ENCODE measurements at places on chromosomes 4 and X.

- DNase-seq: no peak
Measured at GRCh38 chrX:30751497-30751896, 98.3 kb downstream of the GK start.

DNA sequence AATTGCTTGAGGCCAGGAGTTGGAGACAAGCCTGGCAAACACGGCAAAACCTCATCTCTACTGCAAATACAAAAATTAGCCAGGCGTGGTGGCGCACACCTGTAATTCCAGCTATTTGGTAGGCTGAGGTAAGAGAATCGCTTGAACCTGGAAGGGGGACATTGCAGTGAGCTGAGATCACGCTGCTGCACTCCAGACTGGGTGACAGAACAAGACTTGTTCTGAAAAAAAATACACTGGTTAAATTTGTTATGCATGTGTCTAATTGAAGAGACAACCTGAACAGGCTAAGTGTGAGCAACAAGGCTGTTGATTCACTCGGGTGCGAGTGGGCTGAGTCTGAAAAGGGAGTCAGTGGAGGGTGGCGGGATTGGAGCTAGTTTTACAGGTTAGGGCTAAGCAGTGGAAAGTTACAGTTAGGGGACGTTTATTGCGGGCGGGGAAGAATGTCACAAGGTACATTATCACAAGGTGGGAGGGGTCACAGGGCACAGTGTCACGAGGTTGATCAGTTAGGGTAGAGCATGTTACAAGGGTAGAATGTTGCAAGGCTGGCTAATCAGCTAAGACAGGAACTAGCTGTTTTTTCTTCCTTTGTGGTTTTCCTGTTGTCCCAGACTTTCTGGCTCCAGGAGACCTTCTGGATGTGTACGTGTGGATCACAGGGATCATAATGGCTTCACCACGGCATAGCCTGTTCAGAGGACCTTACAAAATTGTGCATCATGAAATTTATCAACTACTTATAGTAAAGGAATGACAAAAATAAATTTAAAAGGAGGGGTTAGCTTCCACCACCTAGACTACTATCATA is 115.8 kb downstream of the NAA11 start:
- peak; percentile 50 for DNase-seq

DNA sequence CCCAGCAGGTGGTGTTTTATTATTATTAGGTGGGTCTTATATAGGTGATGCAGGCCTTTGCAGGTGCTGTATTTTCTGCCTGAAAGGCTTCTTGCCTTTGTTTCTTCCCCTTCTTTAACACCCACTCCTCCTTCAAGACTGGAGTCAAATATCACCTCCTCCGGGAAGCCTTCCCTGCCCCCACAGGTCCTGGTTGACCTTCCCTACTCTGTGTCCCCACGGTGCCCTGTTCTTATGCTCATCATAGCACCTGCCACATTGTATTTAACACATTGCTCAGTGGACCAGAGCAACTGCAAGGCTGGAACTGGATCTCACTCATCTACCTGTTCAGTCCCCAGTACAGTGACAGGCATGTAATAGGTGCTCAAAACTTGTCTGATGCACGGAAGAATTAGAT is 39.8 kb upstream of the LGI2 start:
- DNase-seq: no peak

DNA sequence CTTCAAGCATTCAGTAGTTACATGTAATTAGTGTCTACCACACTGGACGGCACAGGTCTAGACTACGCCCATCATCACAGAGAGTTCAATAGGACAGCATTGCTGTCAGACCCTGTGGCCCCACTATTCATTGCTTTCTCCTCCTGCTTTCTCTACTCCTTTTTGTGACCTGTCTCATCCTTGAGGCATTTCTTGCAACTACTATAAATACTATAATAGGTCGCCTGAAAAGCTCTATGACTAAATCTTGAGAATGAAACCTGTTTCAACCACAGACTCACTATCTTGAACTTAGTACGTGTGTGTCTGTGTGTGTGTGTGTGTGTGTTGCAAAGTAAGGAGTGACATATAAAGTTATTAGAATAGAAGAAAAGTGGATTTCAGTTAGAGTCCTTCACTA is 252.9 kb upstream of the KLF3 start:
- DNase-seq: no peak

DNA sequence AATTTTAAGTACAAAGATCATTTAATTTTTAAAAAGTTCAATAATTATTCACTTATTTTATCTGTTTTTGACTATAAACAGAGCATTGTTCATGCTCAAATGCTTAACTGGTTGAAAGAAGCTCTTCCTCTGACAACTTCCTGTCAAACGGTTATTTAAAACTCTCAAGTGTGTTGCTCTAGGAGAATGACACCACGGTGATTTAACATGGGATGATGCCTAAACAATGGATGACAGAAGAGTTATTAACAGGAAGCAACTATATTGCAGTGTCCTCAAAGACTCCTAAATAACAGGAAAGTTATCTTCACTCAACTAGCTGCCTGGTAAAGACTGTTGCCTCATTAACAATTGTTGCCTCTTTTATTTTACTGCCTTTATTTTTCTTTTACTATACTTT is 509.6 kb downstream of the PACRGL start:
- no peak for DNase-seq

DNA sequence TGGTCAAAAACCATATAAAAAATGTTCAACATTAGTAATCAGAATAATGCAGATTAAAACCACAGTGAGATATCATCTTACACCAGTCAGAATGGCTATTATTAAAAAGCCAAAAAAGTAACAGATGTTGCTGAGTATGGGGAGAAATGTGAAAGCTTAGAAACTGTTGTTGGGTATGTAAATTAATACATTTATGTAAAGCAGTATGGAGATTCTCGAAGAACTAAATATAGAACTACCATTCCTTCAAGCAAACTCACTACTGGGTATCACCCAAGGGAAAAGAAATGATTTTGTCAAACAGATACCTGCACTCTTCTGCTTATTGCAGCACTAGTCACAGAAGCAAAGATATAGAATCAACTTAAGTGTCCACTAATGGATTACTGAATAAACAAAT is 576.4 kb upstream of the EPHA5 start:
- DNase-seq: no peak

DNA sequence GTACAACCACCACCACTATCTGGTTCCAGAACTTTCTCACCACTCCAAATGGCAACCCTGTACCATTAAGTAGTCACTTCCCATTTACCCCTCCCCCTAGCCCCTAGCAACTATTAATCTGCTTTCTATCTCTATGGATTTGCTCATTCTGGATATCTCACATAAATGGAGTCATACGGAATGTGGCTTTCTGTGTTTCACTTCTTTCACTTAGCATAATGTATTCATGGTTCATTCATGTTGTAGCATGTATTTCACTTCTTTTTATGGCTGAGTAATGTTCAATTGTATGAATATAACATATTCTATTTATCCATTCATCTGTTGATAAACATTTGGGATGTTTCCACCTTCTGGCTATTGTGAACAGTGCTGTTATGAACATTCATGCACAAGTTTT is 104.7 kb downstream of the AMMECR1 start:
- DNase-seq: no peak

DNA sequence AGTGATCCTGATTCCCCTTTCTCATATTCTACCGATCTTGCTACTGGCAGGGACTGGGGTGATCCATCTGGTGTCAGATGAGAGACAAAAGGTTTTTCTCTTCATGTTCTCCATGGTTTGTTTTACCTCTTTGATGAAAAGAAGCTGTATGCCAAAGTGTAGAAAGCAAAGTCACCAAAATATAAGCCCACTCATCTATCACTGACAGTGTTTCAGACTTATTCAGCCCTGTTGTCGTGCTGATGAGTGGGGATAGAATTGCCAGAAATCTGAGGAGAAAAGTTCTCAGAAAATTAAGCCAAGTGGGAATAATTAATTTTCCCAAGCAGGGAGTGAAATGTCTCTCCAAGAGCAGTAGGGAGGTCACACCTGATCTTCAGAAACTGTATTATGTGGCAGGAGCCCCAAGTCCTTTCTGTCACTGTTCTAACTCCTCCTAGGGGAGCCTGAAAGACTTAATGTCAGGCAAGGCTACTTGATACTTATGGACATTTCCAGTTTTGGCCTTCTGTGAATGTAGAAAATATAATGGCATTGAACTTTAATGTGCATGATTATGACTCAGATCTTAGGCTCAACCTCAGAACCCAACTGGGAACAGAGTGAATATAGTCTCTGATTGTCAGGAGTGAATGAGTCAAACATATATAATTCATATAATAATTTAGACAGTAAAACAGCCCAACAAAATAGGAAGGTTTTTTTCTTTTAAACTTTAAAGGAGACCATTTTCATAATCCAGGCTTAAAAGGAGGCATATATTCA is 298.1 kb downstream of the ANKRD50 start:
- no peak for DNase-seq

DNA sequence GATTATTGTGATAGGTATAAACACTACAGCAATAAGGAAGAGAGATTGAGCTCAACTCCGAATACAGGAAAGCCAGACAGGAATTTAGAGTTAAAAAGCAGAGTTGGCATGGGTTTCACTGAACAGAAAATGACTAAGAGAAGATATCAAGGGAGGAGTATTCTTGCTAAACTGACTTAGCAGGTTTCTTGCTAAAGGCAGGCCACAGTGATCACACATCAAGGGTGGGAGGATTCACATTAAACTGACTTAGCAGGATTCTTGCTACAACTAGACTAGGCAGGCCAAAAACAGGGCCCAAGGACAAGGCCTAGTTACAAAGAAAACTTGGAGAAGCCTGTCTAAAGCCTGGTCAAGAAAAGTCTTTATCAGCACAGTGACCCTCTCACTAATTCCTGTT is 195.1 kb downstream of the MAGEB5 start:
- no peak for DNase-seq

DNA sequence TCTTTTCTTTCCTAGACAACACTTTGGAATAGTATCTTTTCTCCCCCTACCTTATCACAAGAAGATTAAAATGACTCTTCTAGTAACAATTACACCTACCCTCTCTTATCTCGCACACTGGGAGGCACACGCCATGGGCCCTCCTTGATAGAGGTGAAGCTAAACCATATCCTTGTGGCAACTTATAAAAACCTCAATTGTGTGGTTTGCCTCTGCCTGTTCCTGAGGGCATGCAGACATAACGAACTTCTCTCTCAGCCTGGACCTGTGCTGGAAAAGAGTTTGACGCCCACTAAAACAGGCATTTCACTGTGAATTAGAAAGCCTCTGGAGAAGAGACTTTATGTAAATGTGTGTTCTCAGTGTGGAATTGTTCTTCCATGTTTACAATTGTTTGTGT is 141.2 kb downstream of the NDST3 start:
- DNase-seq: no peak

- DNase-seq: no peak
Measured at GRCh38 chr4:23038626-23039491, 346.1 kb downstream of the GBA3 start.

DNA sequence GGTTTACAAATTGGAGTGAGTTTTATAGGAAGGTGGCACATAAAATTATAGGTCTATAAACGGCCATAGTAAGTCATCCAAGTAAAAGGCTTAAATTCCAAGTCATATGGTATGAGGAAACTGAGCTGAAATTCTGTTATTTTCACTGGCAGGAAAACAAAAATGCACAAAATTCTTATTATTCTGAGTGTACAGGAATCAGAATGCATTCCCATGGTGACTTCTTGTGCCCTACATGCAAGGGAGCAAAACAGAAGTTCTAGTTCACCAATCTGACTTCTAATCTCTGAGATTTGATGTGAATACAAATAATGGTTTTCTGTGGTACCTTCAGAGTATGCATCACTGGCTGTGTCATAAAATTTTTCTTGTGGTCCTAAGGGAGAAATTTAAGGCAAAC is 102.9 kb downstream of the CLCN4 start:
- DNase-seq: no peak

DNA sequence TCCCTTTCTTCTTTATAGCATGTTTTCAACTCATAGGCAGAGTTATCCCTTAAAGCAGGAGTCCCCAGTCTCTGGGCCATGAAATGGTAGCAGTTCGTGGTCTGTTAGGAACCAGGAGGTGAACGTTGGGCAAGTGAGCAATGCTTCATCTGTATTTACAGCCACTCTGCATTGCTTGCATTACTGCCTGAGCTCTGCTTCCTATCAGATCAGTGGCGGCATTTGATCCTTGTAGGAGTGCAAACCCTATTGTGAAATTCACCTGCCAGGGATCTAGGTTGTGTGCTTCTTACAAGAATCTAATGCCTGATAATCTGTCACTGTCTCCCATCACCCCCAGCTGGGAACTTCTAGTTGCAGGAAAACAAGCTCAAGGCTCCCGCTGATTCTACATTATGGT is 39.8 kb downstream of the DTHD1 start:
- DNase-seq: no peak

DNA sequence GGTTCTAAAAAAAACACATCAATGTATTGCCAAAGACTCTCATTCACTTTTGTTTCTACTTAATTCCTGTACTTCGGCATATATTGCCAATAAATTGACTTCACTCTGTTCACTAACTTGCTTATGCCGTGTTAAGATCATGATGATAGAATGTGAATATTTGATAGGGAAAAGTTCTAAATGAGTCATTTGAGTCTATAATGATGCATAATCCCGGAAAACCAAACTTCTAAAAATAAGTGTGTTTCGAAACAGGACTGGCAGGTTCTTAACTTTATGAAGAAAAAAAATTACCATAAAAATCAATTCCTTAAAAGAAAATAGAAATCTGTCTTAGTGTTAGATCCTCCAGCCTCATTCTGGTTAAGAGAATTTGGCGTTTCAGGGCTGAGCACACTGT is 387.5 kb upstream of the FTHL17 start:
- no peak for DNase-seq

DNA sequence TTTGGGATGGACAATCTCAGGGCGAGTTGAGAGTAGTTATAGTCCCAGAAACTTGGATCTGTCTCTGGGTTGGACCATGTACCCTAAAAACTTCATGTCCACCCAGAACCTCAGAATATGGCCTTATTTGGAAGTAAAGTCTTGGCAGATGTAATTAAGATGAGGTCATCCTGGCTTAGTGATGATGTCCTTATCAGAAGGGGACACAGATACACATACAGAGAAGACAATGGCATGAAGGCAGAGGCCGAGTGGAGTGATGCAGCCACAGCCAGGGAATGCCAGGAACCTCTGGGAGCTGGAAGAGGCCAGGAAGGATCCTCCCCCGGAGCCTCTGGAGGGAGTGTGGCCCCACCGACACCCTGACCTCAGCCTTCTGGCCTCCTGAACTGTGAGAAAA is 61.2 kb upstream of the STX18 start:
- DNase-seq: no peak

- DNase-seq: no peak
Measured at GRCh38 chr4:21801661-21802385, 146.7 kb downstream of the KCNIP4 start.

- no peak for DNase-seq
Measured at GRCh38 chr4:26992657-26993361, 132.2 kb downstream of the STIM2 start.

GRCh38 chr4:100421361-100421978 is 96.4 kb downstream of the EMCN start:
- DNase-seq: peak; percentile 2

GRCh38 chr4:7331682-7332000 is 103.1 kb downstream of the PSAPL1 start:
- no peak for DNase-seq

- no peak for DNase-seq
Measured at GRCh38 chrX:151030845-151031244, 47.7 kb downstream of the HMGB3 start.

GRCh38 chrX:19862634-19863211 is 24.7 kb downstream of the SH3KBP1 start:
- no peak for DNase-seq

GRCh38 chr4:8280158-8280875 is 10.8 kb downstream of the HTRA3 start:
- DNase-seq: no peak

GRCh38 chrX:44392767-44393166 is 49.3 kb upstream of the EFHC2 start:
- no peak for DNase-seq

GRCh38 chr4:68797048-68797447 is 18.7 kb upstream of the UGT2B10 start:
- no peak for DNase-seq

Data from NCI-H2171 (cell line).